Upper lobe of right lung (tissue), 1 donor: ENCODE measurements at places on chromosomes 2 and 18. TPM values are rescaled to one million over a fixed set of nuclear protein-coding genes. Genes with fewer than 3 reads are reported as not detected.

DNA sequence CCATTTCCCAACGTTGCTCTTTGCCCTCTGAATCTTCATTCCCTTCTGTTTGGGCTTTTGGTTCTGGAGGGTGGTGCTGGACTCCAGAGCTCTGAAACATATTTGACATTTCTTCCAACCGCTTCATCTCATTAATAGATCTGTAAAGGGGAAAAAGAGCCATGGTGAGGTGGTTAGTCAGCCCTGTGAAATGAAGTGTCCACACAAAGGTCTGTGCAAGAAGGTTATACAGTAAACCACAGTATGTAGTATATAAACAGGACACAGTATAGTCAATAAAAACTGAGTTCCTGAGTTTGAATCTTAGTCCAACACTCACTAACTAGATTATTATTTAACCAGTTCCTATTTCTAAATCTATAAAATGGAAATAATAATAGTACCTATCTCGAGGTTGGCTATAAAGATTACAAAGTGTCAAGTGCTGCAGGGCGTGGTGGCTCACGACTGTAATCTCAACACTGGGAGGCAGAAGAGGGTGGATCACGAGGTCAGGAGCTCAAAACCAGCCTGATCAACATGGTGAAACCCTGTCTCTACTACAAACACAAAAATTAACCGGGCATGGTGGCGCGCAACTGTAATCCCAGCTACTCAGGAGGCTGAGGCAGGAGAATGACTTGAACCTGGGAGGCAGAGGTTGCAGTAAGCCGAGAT is 13.1 kb downstream of the STARD7 start:
- peaks cover 32% of the 10 kb centered on the region for H3K4me1 ChIP-seq
- no peak overlapping the region for H3K27ac ChIP-seq
- peaks cover 49% of the 10 kb centered on the region for H3K36me3 ChIP-seq
- DNase-seq: peak; percentile 17
- no peaks in the 10 kb centered on the region for H3K27me3 ChIP-seq

DNA sequence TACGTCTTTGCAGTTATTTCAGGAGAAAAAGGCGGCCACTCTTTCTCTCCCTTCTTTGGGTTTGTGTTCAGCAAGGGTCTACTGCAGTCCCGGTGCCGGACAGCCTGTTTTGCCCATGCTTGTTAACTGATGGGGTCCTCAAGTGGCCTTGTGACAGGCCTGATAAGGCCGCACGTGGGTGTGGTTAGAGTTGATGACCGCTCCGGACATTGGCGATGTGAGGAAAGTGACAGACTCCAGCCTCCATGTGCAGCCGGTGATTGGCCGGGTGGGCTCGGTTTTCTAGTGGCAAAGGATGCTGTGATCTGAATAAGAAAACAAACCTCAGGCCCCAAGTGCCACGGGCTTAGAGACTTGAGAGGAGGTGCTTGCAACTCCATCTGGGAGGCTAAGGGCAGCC is 15.6 kb downstream of the HPCAL1 start:
- H3K4me3 ChIP-seq: no peak overlapping the region
- DNase-seq: no peak
- H3K36me3 ChIP-seq: no peaks in the 10 kb centered on the region
- peaks cover 1% of the 10 kb centered on the region for H3K4me1 ChIP-seq
- no peaks in the 10 kb centered on the region for H3K27me3 ChIP-seq

- no peak for DNase-seq
- no peaks in the 10 kb centered on the region for H3K36me3 ChIP-seq
- H3K4me1 ChIP-seq: peaks cover 12% of the 10 kb centered on the region
- H3K4me3 ChIP-seq: no peak overlapping the region
- no peak overlapping the region for H3K27ac ChIP-seq
Observed at GRCh38 chr2:74025971-74026612, 41.4 kb downstream of the TET3 start.

- no peak overlapping the region for H3K4me3 ChIP-seq
- peaks cover 10% of the 10 kb centered on the region for H3K4me1 ChIP-seq
- H3K27ac ChIP-seq: no peak overlapping the region
- no peaks in the 10 kb centered on the region for H3K36me3 ChIP-seq
Observed at GRCh38 chr2:178884440-178884839, 77.2 kb upstream of the TTN start.

- no peaks in the 10 kb centered on the region for H3K4me1 ChIP-seq
- no peak overlapping the region for H3K4me3 ChIP-seq
- no peak for DNase-seq
- H3K27ac ChIP-seq: no peak overlapping the region
- H3K27me3 ChIP-seq: no peaks in the 10 kb centered on the region
Observed at GRCh38 chr2:198062826-198063225, 258.4 kb downstream of the PLCL1 start.

DNA sequence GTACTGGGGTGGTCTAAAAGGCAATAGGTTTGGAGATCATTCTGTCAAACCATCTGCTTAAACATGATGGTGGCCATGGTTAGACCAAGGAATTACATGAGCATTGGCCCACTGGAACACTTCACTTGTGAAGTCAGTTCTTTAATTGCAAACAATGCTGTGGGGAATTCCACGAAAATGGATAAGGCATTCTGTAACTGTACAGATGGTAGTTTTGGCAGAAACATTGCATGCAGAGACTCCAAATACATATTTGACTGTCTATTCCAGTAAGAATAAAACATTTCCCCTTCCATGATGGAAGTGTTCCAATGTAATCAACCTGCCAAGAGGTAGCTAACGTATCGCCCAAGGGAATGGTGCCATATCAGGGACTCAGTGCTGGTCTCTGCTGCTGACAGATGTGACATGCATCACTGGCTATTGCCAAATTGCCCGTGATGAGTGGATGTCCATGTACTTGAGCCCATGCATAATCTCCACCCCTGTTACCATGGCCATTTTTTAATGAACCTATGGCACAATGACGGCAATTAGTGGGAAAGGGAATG is 417.9 kb downstream of the CDH7 start:
- H3K27ac ChIP-seq: no peak overlapping the region
- no peak for DNase-seq
- H3K4me1 ChIP-seq: no peaks in the 10 kb centered on the region
- no peaks in the 10 kb centered on the region for H3K27me3 ChIP-seq
- H3K4me3 ChIP-seq: no peak overlapping the region

DNA sequence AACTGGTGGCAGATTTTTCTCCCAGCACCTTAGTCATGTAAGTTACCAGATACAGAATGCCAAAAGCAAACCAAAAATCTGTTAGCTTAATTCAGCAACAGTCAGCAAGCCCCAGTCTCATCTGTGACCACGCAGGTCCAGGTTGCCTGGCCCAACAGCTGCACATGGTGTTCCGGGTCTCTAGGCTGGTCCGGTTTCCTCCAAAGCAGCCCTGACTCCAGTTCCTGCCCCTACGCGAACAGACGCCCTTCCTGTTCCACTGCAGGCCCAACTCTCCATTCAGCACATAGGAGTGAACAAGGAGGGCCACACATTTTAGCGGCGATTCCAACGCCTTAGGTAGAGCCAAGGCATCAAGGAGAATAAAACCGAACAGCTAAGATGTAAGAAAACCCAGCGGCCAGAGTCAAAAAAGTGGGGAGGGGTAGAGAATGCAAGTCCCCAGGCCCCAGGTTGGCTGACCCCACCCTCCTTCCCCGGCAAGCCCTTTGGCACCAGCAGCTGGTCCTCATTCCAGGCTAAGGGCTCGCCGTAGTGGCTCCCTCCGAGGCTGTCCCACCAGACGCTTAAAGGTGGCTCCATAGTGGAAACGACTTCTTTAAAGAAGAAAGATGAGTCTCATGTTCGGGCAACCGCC is 1.5 kb downstream of the STK25 start:
- H3K4me3 ChIP-seq: peak overlapping the region; percentile 89
- peak overlapping the region; percentile 92 for H3K27ac ChIP-seq
- DNase-seq: no peak
- no peaks in the 10 kb centered on the region for H3K27me3 ChIP-seq
- H3K4me1 ChIP-seq: peaks cover 26% of the 10 kb centered on the region

- DNase-seq: no peak
- no peaks in the 10 kb centered on the region for H3K27me3 ChIP-seq
- no peak overlapping the region for H3K4me3 ChIP-seq
- H3K27ac ChIP-seq: no peak overlapping the region
- H3K4me1 ChIP-seq: no peaks in the 10 kb centered on the region
Observed at GRCh38 chr2:151730262-151730975, 3.9 kb downstream of the NEB start.

DNA sequence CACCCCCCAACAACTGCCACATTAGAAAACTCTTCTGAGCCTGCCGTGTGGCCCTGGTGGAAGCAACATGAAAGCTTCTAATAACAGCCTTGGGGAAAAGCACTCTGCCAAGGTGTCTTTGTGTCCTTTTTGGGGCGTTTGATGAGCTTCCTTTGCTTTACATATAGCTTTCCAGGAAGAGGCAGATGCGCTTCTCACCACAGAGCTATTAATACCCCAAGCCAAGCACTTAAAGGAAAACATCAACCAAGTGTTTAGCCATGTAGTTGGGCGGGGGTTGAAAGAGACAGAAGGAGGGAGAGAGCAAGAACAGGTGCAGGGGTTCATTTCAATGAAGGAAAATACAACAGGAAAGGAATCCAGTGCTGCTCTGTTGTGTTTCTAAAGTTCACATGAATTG is 176.1 kb downstream of the VAPA start:
- no peak overlapping the region for H3K4me3 ChIP-seq
- H3K4me1 ChIP-seq: no peaks in the 10 kb centered on the region
- no peak for DNase-seq
- no peaks in the 10 kb centered on the region for H3K36me3 ChIP-seq
- no peaks in the 10 kb centered on the region for H3K27me3 ChIP-seq
- no peak overlapping the region for H3K27ac ChIP-seq

DNA sequence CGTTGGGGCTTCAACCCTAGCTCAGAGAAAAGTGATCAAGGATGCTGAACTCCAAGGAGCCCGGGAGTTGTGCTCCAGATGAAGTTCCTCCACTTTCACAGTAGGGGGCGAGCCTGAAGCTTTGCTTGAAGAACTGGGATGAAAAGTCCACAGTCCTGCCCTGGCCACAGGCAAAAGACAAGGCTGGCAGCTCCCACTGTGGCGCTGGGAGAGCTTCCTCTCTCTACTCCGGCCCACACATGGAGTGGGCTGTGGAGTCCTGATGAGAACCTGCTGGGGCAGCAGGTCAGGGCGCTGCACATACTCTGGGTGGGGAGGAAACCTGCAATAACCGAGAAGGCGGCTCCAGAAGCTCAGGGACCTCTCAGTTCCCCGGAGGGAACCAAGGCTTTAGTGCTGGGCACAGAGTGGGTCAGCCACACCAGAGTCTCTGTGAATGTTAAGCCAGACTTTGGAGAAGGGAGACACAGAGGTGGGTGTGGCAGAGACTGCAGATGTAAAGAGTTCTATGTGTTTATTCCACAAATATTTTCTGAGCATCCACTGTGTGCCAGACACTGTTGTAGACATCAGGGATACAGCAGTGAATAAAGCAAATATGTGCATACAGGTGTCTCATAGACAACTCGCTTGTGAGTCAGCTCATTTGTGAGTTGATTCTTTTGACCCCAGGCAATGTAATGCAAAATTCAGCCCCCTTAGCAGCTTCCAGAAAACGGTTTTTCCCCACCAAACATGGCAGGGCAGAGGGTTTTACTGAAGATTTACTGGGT is 48.0 kb upstream of the MRPL33 start:
- H3K27ac ChIP-seq: peak overlapping the region; percentile 65
- peaks cover 22% of the 10 kb centered on the region for H3K4me1 ChIP-seq
- no peaks in the 10 kb centered on the region for H3K36me3 ChIP-seq

DNA sequence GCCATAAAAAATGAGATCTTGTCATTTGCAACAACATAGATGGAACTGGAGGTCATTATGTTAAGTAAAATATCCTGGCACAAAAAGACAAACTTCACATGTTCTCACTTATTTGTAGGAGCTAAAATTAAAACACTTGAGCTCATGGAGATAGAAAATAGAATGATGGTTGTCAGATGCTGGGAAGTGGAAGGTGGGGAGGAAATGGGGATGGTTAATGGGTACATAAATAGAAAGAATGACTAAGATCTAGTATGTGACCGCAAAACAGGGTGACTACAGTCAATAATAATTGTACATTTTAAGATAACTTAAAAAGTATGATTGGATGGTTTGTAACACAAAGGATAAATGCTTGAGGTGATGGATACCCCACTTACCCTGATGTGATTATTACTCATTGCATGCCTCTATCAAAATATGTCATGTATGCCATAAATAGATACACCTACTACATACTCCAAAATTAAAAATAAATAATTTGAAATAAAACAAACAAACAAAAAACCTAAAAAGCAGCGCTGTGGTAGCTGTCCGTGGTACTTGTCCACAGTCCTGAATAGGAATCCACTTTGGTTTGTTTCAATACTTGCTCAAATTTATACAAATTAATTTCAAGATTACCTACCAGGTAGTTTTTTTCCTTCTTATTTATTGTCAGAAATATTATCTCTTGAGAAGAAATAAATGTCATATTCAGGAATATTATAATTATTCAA is 224.5 kb downstream of the DLGAP1 start:
- no peaks in the 10 kb centered on the region for H3K27me3 ChIP-seq
- H3K4me3 ChIP-seq: no peak overlapping the region
- no peaks in the 10 kb centered on the region for H3K4me1 ChIP-seq
- H3K36me3 ChIP-seq: no peaks in the 10 kb centered on the region

DNA sequence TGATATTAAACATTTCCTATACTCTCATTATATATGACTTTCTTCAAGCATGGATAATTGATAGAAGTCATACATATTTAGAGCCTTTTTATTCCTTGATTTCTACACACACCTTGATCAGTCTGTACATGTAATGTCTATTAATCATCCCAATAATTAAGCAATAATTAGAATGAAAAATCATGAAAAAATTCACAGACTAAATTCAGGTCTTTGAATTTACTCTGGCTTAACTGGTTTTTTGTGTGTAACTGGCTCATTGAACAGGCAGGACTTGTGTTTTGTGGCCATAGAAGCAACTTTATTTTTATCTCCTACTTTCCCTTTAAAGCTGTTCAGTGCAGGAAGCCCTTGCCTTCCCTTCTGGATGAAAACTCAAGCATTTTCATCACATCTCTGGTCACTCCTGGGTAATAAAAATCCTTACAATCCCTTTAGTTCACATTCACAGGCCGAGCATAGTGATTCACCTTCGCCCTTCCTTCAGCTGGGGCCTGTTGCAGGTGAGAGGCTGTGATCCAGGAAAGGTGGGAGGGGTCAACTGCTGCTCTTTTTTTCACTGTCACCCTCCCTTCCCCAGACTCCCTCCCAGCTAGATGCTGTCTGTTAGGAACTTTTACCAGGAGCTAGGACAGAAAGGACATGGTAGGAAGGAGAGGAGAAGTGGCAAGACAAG is 58.0 kb upstream of the ITSN2 start:
- H3K4me3 ChIP-seq: no peak overlapping the region
- H3K27ac ChIP-seq: no peak overlapping the region
- no peak for DNase-seq
- H3K4me1 ChIP-seq: no peaks in the 10 kb centered on the region
- no peaks in the 10 kb centered on the region for H3K27me3 ChIP-seq

DNA sequence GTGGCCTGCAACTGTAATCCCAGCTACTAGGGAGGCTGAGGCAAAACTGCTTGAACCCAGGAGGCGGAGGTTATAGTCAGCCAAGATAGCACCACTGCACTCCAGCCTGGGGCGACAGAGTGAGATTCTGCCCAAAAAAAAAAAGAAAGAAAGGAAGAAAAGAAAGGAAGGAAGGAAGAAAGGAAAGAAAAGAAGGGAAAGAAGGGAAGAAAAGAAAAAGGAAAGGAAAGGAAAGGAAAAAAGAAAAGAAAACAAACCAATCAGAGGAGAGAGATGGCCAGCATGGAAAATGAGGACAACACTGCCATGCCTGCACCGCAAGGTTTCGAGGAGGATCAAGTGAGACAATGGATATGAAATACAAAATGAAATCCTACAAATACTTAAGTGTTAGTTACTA is 34.7 kb downstream of the NOL10 start:
- no peak overlapping the region for H3K27ac ChIP-seq
- peaks cover 75% of the 10 kb centered on the region for H3K36me3 ChIP-seq
- no peaks in the 10 kb centered on the region for H3K4me1 ChIP-seq

The NCKAP5 gene
- total RNA-seq: 40.8 TPM

The DNAJC5G gene
- not detected for total RNA-seq

The RUFY4 gene
- not detected for total RNA-seq

The PLEKHH2 gene
- total RNA-seq: 53.8 TPM

The B4GALT6 gene
- total RNA-seq: 3.5 TPM

The HNRNPLL gene
- 56.8 TPM for total RNA-seq

The SERTAD2 gene
- total RNA-seq: 20.7 TPM

The FKBP7 gene
- 7.3 TPM for total RNA-seq
